ENCODE measurements at places on chromosomes 4 and X. TPM values are rescaled to one million over a fixed set of nuclear protein-coding genes. Genes with fewer than 3 reads are reported as not detected.

RTL5 gene
- 0.16 TPM for polyA plus RNA-seq

CLIC2 gene
- polyA plus RNA-seq = 1.3 TPM

XKRX gene
- not detected for polyA plus RNA-seq

SLITRK2 gene
- not detected for polyA plus RNA-seq

SLC6A14 gene
- not detected for polyA plus RNA-seq

CXCL8 gene
- 2.1 TPM for polyA plus RNA-seq

TSPAN7 gene
- polyA plus RNA-seq = 0.16 TPM

AKAP4 gene
- not detected for polyA plus RNA-seq

ADH4 gene
- not detected for polyA plus RNA-seq

GCNA gene
- polyA plus RNA-seq = 1.3 TPM

ACOX3 gene
- polyA plus RNA-seq = 11.3 TPM

- no peak for DNase-seq
Measured at GRCh38 chr4:27791640-27792039, 931.0 kb downstream of the STIM2 start.

- DNase-seq = no peak
Measured at GRCh38 chrX:126265116-126265515, 99.0 kb upstream of the DCAF12L2 start.

- no peak for DNase-seq
Measured at GRCh38 chr4:172390331-172390730, 577.1 kb downstream of the GALNTL6 start.

GRCh38 chr4:42483426-42484379 lies 86.4 kb downstream of the SHISA3 start:
- no peak for DNase-seq

GRCh38 chrX:13828392-13828791 lies 11.5 kb upstream of the GPM6B start:
- no peak for DNase-seq

GRCh38 chr4:163269166-163269565 lies 63.2 kb downstream of the NPY1R start:
- DNase-seq = no peak

DNA sequence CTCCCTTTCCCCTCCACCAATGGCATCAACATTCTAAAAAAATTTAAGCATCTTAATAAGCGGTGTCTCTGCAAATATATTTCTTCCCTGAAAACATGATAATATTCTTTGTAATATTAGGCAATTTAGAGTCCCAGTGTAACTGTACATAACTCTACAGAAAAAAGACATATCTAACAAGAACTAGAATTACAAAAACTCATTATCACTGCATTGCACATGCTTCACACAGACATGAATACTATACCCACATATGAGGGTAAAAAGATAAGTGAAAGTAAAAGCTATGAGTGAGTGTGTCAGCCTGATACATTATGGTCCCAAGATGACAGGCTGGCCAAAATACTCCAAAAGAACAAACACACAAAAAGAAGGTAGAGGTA lies 2.4 kb upstream of the FGB start:
- no peak for DNase-seq

DNA sequence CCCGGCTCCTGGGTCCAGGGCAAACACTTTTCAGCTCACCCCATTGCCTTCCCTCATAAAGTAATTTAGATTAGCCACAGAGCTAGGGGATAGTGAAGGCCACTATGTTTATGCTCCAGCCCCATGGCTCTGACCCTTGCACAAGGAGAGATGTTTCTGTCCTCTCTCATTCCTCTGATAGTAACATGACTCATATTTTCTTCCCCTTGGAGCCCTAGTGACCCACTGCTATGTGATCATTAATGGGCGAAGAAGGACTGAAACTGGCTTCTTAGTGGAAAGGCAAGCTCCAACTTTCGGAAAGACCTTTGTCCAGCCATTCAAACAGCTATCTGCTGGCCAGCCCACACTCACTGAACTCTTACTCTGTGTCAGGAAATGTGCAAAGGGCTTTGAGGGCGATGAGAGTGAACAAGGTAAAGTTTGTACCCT lies 12.3 kb downstream of the CLDN2 start:
- no peak for DNase-seq

GRCh38 chrX:15050395-15050794 lies 177.2 kb downstream of the MOSPD2 start:
- DNase-seq = no peak

DNA sequence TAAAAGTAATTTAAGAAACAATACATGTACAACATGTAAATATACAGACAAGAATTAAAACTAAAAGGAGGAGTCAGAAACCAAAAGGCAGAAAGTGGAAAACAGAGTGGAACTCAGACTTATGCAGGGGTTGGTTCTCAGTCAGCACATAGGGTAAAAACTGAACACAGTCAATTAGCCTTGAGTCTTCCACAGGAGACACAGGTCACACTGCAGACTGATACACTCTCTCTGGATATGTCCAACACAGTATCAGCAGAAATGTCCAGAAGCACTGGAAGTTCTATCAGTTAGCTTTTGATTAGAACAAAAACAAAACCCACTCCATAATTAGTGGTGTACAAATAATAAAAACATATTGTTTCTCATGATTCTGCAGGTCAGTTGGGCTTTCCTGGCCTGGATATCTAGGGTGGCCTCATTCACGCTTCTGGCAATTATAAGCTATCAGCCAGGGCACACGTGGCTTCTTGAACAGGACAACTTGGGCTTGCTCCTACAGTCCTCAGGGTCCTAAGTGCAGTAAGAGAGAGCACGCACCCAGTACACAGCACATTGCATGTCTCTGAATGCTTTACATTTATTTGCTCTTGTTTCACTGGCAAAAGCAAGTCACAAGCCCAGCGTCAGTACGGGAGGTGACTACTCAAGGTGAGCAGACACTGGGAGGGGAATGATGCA lies 21.6 kb downstream of the TEC start:
- no peak for DNase-seq

DNA sequence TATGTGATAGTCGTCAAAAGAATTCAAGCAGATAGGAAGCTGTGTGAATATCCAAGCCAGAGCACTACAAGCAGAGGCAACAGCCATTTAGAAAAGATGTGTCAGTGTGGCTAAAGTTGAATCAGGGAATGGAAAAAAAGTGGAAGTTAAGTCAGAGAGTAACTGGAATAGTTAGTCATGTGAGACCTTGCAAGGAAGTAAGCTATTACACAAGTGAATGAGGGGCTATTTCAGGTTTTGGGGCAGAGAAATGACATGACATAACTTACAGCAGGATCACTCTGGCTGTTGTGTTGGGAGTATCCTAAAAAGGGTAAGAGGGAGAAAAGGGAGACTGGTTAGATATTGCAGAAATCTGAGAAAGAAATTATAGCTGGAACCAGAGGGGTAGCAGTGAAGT lies 236.6 kb upstream of the PCDH18 start:
- no peak for DNase-seq

GRCh38 chrX:38050806-38051205 lies 44.5 kb downstream of the SYTL5 start:
- no peak for DNase-seq

All from immature natural killer cell (primary cell).